ENCODE measurements at places on chromosomes 11 and 22.

GRCh38 chr22:44184006-44184405, 3.3 kb downstream of the PARVG start:
- no peak for DNase-seq

DNA sequence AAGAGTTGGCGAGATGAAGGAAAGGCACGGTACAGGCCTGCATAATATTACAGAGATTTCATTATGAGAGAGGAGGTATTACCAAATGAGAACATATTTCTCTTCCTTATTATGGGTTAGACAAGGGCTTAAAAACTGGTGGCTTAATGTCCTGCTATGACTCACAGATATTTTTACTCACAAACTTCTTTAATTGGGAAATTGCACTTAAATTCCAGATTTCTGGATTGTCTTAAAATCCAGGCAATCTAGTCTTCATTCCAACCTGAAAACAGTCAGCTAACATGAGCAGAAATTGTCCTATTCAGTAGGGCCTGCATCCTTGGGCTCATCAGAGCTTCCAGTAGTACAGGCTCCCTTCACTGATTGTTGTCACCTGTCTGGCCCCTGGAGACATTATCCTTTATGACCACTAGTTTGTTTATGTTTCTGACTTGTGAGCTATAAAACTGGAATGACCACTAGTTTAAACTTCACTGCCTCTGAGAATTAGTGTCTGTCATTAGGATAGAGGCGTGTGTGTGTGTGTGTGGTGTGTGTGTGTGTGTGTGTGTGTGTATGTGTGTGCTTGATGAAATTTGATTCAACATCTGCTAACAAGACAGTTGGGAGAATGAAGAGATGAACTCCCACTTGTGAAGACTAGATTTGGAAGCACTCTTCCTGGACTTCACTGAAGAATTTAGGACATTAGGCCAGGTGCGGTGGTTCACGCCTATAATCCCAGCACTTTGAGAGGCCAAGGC, 25.1 kb downstream of the DBX1 start:
- no peak for DNase-seq

DNA sequence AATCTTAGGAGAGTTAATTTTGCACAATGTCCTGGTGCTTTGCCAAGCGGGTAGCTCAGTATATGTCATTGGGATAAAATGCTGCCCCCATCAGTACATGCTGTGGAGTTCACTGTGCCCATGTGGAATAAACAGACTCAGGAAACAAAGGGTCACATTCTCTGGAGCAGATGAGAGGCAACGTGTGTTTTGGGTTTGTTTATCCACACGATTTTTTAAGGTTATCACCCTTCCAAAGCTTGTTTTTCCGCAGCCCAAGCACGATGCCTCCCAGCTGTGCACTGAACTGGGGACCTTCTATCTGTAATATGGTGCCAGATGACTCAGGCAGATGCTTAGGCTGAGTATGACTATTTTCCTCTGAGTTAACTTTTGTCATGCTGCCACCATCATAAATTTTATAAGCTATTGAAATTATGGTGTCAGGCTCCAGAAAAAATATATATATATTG, 6.5 kb downstream of the OR4D6 start:
- DNase-seq: no peak

GRCh38 chr11:114915871-114916805, 237.8 kb downstream of the NXPE2 start:
- DNase-seq: no peak

DNA sequence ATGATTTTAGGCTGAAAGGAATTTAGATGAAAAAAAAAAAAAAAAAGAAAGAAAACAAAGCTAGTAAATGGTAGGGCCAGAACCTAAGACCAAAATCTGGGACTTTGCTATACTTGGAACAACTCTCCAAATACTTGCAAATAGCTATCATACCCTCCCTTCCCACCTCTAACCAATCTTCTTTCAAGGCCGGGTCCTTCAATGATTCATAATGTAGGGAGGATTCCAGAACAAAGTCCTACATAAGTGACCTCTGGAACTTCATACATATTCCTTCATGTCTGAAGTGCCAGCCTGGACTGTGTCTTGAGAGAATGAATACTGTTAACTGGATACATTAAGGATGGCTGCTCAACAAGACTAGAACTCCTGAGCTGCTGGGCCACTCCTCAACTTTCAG, 9.9 kb downstream of the STK33 start:
- no peak for DNase-seq

DNA sequence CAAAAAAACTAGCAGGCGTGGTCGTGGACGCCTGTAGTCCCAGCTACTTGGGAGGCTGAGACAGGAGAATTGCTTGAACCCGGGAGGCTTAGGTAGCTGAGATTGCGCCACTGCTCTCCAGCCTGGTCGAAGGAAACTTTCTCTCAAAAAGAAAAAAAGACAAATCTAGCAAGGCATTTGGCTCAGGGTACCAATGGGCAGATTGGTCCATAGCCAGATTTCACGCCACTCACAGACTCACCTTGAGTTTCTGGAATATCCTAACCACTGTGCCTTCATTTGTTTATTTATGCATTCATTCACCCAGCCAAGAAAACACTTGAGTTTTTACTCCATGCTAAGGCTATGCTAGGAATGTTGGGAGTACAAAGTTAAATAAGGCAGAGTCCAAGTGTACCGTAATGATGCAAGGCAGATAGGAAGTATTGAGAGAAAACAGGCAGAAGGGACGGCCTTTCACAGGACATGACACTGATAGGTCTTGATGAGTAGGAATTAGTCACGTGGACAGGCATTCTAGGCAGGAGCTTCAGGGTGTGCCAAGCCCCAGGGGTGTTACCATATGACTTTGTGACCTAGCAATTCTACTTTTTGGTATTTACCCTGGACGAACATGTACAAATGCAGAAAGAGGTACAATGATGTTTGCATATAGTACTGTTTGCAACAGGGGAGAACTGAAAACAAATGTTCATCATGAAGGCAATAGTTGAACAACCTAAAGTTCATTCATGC, 3.0 kb upstream of the PACSIN3 start:
- DNase-seq: no peak

GRCh38 chr11:7775689-7776088, 21.1 kb downstream of the OR5P2 start:
- DNase-seq: no peak

DNA sequence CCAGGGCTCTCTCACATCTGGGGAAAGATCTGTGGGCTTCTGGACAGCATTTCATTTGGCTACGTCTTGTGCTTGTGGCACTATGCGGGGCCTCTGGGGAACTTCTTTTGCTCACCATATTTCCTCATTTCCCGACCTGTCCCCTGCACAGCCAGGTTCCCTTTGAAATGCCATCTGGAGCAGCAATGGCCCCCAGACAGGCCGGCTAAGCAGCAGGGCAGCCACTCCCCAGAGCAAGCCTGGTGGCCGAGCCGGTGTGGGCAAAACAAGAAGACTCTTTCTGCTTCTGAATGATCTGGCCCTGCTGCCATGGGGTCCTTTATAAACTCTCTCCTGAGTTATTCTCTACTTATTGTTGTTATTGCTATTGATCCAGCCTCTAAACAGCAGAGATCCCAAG, 190.7 kb upstream of the NECTIN1 start:
- DNase-seq: no peak

DNA sequence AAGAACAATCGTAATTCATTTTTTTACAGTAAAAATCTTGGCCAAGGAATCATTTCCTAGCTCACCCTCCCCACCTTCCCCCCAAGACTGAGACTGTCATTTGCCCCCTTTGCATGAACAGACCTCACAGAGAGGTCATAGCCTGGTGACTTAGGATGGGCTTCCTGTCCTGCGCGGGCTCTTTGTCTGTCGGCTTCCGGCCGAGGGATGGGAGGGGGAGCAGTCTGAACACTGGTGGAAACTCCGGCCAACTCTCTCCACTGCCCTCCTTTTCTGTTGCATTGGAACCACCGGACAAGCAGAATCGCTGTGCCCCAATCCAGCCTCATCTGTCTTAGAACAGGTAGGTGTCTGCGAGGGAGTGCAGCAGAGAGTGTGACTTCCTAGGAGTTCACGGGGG, 41.7 kb downstream of the TEAD1 start:
- no peak for DNase-seq

- peak; percentile 64 for DNase-seq
Observed at GRCh38 chr11:67071420-67072284, 15.0 kb downstream of the RHOD start.

DNA sequence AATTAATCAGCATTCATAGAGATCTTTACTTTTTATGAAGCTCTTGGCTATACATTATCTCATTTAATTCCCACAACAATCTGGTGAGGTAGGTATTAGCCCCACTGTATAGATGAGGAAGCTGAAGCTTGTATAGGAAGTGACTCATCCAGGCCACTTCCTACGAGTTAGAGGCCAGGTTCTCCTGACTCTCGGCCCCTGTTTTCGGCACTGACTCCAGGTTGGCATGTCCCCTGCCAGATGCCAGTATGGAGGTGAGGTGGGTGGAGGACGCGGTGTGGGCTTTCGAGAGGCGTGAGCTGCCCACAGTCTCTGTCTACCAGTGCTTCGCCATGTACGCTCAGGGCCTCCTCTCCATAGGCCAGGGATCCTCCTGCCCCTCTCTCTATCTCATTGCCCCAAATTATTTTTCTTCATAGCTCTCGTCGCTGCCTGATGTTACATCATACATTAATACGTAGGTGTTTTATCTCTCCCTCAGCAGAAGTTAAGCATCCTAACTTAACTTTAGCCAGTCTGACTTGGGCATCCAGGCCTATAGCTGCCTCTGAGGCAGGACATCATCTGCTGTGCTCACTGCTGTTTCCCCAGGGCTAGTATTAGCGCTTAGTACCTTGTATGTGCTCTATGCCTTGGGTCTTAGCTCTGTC, 9.0 kb downstream of the DGAT2 start:
- DNase-seq: no peak

DNA sequence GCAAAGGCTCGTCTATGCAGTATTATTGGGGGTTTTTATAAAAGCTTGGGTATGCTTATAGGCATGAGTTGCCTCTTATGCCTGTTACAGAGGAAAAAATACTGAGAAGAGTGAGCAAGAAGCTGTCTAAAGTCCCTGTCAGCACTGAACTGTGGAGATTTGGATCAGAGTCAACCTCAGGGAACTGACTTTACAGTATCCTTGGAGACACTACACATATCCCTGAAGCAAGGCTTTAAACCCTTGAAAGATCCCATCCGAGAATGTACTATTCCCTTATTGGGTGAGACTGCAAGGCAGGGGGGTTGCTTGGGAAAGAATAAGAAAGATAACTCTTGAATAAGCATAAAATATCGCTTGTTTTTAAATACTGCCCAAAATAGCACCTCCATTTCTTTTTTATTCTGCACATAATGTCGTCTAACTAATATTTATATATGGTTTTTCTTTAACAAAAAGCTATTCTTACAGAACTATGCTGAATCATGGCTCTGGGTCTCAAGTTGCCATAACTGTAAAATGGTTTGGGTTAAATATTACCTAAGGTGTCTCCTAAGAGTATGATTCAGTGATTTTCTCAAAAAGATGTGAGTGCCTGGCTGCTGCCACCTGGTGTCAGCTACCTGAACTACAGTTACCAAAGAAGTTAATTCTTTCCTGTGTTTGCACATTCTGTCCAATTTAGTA, 1062.8 kb downstream of the DLG2 start:
- DNase-seq: no peak

DNA sequence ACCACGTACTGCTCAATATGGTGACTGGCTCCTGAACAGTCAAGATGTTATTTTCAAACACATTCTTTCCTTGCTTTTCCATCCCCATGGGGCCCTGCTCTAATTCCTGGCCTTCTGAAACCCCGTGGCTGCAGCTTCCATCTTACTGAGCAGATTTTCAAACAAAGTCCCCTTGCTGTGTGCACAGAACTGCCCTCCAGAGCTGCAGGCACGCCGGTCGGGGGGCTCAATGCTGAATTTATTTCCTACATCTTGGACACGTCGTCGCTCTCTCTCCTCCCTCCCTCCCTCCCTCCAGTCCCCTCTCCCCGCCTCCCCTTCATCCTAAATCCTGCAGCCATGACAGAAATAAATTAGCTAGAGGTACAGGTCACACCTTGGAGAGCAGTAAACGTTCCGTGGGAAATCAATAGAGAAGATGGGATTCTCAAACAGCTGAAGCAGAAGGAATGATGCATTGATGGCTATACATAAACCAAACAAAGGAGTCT, 243.1 kb upstream of the BLID start:
- DNase-seq: no peak

- DNase-seq: no peak
Observed at GRCh38 chr11:13036235-13036634, 27.1 kb downstream of the RASSF10 start.

GRCh38 chr11:27471589-27472397, 797 bp downstream of the LGR4 start:
- peak; percentile 12 for DNase-seq

GRCh38 chr11:10955616-10956015, 97.8 kb upstream of the ZBED5 start:
- no peak for DNase-seq

- no peak for DNase-seq
Observed at GRCh38 chr11:111531687-111532364, 8.7 kb upstream of the LAYN start.

DNA sequence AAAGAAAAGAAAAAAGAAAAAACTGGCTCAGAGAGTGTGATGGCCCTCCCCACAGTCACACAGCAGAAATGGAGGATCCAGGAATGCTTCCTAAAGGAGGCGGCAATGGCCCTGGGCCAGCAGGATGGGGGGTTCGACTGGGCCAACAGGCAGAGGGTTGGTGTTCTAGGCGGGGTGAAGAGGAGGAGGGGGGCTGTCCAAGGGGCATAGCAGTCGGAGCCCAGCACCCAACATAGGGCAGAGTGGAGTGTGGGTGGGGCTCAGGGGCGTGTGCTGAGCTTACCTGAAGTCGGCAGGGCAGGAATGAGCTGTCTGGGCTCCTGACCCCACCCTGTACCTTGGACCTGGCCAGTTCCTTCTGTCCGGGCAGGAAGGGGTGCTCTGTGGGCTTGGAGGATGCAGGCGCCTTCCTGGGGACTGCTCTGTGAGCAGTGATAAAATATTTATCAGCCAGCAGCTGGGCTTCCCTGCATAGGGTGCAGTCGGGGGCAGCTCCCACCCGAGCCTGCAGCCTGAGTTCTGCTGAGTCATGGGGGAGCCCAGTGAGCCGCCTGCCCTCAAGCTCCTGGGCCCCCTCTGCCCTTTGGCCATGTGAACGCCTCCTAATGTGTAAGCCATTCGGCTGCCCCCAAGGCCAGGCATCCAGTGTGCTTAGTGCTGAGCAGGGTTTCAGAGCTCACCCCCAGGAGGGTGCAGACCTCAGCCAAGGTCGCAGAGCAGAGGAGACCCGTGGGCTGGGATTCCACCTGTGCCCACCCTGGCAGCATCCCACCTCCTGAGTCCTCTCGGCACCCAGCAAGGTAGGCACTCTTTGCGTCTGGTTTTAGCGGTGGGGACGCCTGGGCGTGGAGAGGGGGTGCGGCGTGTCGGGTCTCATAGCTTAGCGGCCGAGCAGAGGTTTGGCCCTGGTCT, 25.3 kb upstream of the PRR5 start:
- DNase-seq: no peak
